ENCODE measurements at places on chromosomes 7 and 10. TPM values are rescaled to one million over a fixed set of nuclear protein-coding genes. Genes with fewer than 3 reads are reported as not detected.

The GPR146 gene
- 1.2 TPM for total RNA-seq

The TAS2R5 gene
- 1.7 TPM for total RNA-seq

The TCAF2 gene
- total RNA-seq: 2.6 TPM

The EPHA1 gene
- total RNA-seq: under 0.01 TPM

The KCNIP2 gene
- total RNA-seq: 0.66 TPM

The ZNF365 gene
- total RNA-seq: 3.8 TPM

The HMX3 gene
- not detected for total RNA-seq
